AG04449 (cell line): ENCODE measurements at places on chromosomes 16 and 17.

DNA sequence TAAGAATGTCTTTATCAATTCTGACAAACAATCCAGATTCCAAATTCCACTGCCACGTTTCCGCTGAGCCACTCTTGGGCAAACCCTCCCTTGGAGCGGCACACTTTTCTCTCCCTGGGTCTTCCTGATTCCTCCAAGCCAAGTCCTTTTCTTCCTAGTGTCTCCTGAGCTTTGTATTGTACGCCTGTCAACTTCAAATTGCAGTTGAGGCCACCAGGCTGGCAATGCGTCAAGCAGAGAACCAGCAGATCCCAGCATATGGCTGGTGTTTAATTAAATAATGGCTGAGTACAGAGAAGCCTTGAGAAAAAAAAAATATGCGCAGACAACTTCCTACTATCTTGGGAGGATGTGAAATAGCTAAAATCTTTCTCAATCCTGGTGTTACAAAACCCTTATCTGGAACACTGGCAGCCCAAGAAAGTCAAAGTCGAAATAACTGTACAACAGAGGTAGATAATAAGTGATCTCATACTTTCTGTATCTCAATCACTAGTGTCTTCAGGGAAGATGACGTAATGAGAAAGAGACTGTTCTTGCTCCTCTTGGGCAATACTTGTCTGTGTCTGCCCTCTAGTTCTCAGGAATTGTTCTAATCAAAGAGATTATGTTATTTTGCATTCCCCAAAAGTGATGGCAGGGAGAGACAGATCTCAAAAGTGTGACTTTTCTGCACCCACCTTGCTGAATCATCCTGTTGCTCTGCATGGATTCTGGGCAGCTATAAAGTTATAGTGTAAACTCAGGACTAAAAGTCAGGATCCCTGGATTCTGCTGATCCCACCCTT, 15.0 kb downstream of the SMIM36 start:
- DNase-seq = no peak

DNA sequence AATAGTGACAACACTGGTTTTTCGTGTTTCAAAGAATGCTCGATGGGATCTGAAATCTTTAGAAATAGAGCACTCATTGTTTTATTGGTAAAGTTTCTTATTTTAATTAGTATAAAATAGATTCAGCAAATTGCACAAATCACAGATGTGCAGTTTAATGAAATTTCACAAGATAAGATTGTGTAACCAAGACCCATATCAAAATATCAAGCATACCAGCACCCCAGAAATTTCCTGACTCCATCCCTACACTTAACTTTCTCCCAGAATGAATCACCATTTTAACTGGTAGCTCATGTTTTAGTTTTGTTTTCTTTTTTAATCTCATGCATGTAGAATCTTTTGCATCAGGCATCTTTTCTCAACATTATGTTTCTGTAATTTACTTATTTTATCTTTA, 185.9 kb downstream of the KCNJ2 start:
- DNase-seq = no peak

DNA sequence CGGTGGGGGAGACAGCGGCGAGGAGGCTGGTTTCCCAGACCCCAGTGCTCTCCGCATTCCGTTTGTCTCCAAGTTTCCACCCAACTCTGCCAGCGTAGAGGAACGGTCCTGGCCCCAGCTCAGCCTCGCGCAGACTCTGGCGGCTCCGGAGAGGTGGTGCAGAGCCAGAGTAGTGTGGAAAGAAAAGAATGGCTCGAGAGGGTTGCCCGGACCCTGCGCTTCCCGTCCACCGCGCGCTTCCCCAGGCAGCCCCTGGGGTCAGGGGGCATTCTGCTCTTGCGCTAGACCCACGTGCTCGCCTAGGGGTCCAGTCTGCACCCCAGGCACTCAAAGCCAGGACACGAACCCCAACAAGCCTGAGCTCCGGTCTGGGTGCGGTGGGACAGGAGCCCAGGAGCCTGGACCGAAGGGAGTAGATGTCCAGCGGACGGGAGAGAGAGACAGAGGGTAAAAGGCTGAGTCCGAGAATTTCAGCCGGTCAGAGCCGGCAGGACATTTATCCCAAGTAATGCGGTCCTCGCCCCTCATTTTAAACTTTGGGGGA, 3.8 kb downstream of the PMP22 start:
- DNase-seq = no peak

- DNase-seq = no peak
Observed at GRCh38 chr17:43756201-43756600, 2.4 kb downstream of the SOST start.

DNA sequence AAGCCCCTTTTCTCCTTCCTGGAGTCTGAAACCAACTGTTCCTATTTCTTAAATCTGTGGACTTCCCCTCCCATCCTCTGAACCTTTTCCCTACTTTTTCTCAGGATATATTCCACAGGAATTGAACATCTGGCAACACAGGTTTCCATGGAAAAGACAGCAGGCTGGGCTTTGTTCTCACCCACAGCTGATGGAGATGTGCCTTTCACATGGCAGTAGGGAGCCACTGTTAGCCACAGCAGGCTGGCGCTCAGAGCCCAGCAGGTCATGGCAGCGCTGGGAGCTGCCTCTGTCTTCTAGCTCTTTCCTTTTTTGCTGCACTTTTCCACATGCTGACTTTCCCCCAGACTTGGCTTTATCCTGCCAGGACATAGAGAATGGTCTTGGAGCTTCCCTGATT, 116.4 kb upstream of the NLRP1 start:
- no peak for DNase-seq

- DNase-seq = no peak
Observed at GRCh38 chr16:13453938-13454553, 465.9 kb upstream of the ERCC4 start.

DNA sequence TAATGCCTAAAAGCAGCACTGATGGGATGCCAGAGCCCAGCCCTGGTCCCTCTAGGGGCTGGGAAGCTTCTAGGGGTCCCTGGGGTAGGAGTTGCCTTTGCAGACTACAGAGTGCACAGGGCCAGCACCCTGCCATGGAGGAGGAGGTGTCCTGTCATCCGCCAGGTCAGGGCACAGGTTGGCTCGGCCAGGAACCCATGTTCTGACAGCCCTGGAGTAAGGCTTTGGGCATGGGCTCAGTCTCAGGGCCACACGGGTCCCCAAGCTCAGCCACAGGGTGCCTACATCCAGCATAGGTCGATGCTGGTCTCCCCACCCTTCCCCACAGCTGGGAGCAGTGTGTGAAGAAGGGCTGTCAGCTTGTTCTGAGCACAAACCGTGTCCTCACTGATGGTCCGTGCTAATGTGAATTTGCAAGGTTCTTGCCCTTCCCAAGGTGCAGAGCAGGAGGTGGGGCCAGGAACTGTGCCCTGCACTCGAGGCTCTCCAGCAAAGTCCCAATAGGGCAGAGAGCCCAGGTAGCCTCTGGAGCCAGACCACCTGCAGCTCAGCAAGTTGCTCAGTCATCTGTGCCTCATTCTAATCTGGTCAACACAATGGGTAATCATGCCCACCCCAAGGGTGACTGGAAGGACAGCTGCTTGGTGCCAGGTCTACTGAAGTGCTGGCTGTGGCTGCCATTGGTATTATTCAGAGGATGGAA, 72.8 kb downstream of the AMFR start:
- DNase-seq = no peak

DNA sequence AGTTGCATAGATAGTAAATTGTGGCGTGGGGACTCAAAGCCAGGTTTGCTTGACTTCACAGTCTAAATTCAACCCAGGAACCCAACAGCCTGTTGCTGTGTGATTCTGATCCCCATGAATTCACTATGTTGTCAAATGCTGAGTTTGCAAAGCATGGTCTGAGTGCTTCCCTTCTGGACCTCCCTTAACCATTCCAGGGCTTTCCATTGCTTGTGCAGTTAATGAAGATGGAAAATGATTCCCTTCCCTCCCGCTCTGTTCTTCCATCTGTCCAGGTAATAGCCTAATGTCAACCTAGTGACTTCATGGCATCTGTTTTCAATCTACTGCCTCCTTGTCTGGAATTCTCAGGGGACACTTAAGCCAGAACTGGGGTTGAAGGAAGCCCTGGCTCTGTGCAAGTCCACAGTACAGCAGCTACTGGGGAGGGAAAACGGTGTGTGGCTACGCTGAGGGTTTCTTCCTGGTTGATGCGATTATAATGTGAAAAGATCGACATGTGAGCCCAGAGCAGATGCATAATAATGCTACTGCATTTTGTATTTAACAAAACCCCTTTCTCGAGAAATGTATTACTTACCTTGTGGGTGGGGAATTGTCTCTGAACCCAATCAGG, 206.7 kb downstream of the CDH13 start:
- no peak for DNase-seq

GRCh38 chr17:79801156-79802038, 4.5 kb upstream of the CBX8 start:
- DNase-seq = no peak

DNA sequence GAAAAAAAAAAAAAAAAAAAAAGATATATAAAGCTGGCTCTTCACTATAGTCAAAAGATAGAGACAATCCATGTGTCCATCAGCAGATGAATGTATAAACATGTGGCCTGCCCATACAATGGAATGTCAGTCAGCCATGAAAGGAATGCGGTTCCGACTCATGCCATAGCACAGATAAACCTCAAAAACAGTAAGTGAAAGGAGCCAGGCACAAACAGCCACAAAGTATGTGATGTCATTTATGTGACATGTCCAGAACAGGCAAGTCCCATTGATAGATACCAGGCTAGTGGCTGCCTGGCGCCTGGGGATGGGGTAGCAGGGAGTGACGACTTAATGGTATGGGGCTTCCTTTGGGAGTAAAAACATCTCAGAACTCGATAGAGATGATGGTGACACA, 155.7 kb downstream of the CMIP start:
- no peak for DNase-seq

DNA sequence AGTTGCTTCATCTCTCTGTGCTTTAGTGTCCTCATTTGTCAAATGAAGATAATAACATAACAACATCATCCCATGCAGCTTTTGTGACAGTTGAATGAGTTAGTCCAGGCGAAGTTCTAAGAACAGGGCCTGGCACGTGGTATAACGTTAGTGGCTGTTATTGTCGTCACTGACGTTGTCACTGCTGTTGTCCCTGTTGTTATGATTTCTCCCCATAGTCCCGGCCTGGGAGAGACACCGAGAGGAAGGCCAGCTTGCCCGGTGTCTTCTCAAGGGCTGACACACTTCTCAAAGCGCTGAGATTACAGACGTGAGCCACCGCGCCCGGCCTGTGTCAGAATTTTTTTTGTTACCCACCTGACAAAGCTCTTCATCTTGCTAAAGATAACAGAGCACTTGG, 29.9 kb downstream of the ABR start:
- DNase-seq = no peak

DNA sequence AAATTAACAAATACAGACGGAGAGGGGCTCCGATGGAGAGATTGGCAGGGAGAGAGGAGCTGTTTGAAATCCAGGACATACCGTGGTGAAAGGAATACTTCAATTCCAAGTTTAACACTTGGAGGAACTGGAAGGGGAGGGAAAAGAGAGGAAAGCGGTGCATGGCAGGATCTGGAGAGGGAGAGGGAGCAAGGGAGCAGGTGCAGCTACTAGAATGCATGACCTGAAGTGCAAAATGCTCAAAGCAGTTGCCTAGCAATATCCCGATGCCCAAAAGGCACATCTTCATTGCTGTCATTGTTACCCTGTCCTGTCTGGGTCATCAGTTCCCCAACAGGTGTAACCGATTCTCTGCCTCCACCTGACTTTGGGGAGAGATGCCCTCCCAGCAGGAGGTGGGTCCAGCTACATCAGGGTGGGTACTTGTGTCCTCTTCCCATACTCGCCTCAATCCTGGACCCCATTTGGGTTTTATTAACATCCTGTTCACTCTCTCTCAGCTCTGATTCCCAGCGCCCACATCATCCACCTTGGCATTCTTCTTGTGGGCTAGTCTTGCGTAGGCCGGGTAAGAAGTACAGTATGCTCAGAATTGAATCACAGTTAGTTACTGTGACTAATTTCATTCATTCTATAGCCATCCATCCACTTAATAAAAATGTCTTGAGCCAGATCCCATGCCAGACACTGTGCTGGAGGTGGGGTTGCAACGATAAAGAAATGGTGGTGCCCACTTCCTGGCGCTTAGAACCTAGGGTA, 37.4 kb upstream of the EMP2 start:
- no peak for DNase-seq

DNA sequence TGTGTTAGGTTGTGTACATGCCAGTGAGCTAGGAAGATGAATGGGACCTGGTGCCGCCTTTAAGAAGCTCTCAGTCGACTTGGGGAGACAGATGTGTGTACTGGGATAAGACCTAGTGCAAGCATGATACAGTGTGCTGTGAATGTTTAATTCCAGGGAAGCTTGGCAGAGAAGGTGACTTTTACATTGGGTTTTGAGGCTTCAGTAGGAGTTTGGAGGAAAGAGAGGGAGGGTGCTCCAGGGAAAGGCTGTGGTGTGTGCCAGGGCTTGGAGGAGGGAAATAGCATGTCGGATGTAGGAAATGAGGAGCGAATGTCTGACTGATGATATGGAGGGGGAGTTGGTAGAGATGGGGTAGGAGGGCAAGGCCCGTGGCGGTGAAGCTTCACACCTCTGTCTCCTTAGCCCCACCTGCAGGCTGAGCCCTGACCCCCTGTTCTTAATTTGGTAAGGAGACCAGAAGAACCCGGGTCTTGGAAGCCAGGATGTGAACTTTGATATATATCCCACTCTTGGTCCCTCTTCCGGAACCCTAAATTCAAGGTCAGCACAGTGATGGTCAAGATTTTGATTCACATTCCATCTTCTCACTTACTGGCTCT, 76.6 kb downstream of the PLCG2 start:
- no peak for DNase-seq

DNA sequence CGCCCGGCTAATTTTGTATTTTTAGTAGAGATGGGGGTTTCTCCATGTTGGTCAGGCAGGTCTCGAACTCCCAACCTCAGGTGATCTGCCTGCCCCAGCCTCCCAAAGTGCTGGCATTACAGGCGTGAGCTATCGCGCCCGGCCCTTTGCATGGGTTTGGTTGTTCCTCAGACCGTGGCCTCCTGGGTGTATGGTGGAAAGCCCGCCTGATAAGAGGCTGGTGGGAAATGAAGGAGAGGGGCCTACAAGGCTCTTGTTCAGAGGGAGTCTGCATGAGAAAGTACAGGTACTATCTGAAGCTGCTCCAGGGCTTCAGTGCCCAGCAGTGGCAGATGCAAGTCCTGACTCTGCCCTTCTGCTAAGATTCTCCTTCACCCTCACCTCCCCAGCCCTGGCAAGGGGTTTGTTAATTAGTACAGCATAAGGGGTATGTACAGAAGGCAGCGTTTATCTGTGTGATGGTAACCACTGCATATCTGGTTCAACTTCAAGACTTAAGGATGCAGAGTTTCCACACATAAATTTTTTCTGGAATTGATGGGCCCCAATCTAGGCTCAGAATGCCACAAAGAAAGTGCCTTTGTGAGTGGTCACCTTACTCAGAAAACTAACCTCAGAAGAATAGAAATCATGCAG, 24.2 kb downstream of the GRB7 start:
- DNase-seq = no peak

DNA sequence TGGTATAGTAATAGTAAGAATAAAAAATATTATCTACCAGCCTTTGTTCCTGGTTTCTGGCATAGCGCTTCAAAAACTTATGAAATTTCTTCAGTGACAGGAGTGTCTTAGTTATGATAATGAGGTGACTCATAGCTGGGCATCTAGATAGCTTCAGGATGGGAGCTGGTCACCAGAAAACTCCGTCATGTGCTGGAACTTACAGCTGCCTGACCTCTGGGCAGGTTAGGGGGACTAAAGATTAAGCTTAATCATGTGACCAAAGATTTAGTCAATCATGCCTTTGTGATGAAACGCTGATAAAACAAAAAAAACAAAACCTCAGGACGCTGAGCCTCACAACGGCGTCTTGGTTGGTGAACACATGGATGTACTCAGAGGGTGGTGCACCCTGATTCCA, 154.2 kb downstream of the MYO1D start:
- no peak for DNase-seq

- no peak for DNase-seq
Observed at GRCh38 chr16:58462997-58463941, 36.7 kb upstream of the NDRG4 start.

GRCh38 chr17:61410141-61411010, 10.7 kb downstream of the TBX2 start:
- DNase-seq = no peak
